ENCODE measurements at places on chromosomes 2 and 18.

DNA sequence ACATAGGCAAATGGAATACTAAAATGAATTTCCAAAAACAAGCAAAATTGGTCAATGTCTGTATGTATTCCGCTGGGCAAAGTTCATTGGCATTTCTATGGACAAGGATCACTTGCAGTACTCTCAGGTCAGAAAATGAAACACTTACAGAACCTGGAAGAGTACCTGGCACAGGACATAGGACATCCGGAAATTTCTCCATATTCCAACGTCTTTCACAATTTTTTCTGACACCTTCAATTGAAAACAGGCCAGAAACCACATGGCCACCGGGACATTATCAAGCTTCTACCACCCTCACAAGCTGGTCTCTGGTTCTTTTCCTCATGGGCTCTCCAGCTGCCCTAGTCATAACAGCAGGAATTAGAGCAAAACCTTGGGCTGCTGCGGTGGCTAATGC, 96.9 kb upstream of the MSH6 start:
- no peak for DNase-seq

GRCh38 chr2:236646441-236646840, 76.8 kb downstream of the ACKR3 start:
- peak; percentile 57 for DNase-seq

GRCh38 chr18:38241216-38241615, 675.6 kb upstream of the CELF4 start:
- DNase-seq = no peak

GRCh38 chr2:88058191-88058590, 2.6 kb upstream of the KRCC1 start:
- no peak for DNase-seq

DNA sequence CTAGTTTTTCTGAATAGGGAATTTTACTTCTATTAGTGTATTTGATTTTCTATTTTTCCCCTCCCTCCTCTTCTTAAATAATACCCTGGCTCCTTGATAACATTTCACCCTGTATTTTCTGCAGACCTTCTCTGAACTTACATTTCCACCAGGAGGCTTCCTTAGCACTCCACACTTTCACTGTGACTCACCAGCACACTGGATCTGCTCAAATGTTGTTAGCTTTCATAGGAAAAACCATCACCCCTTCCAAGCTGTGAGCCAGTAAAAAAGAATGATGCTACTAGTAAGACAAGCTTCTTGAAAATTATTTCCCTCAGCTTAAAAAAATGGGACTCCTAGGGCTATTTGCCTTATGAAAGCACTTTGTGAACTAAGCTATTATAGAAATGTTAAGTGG, 16.1 kb downstream of the SUPT7L start:
- no peak for DNase-seq

GRCh38 chr2:143121957-143122356, 7.3 kb upstream of the ARHGAP15 start:
- no peak for DNase-seq

DNA sequence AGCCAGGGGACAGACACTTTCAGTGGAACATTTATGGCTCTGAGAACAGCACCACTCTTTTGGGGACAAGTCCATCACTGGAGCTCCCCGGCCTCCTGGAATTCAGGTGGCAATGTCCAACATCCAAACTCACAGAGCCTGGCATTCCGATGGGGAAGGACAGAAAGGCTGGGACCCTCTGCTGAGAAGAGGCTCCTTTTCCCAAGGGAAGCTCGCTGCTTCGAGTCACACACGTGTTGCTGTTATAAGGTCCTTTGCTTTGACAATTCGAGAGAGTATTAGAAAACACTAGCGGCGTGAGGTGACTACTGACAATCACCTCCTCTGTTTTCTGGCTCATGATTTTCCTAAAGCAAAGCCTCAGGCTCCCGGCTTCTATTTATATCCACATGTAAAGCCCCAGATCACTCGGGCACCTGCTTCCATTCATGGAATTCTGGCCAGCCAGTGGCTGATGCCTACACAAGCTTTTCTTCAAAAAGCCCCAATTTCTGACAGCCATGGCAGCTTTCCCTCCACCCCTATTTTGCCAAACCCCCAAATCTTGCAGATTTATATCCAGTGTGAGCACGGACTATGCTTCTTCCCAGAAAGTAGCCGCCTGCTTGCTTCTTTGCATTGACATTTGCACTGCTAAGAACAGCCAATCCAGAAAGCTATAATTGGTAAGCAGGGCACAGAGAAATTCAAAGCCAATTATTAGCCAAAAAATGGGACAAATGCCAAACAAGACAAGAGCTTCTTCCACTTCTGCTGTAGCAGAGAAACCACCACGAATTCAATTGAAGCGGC, 67.3 kb downstream of the NDUFA10 start:
- no peak for DNase-seq

DNA sequence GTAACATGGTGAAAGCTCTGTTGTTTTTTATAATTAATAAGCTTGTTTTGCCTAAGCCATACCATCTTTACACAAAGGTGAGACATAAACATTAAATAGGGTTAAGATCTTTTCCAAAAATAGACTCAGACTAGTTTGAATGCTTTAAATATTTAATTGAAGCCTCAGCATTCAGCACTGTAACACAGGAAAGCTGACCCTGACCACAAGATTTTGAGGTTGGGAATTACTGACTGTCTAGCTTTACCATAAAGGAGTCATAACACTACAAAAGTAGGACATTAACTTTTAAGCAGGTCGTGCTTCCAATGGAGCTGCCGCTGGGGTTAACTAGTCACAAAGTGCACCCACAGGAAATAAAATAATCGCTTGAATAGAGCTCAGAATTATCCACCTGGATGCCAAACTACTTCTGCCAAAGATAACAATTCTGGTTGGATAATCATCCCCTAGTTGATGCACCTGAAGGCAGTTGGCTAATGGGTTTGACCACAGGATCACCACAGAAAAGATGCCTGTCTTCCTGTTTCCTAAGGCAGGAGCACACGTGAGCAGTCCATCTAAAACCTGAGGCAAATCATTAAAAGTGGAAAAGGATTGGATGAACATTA, 106.2 kb downstream of the COBLL1 start:
- no peak for DNase-seq

DNA sequence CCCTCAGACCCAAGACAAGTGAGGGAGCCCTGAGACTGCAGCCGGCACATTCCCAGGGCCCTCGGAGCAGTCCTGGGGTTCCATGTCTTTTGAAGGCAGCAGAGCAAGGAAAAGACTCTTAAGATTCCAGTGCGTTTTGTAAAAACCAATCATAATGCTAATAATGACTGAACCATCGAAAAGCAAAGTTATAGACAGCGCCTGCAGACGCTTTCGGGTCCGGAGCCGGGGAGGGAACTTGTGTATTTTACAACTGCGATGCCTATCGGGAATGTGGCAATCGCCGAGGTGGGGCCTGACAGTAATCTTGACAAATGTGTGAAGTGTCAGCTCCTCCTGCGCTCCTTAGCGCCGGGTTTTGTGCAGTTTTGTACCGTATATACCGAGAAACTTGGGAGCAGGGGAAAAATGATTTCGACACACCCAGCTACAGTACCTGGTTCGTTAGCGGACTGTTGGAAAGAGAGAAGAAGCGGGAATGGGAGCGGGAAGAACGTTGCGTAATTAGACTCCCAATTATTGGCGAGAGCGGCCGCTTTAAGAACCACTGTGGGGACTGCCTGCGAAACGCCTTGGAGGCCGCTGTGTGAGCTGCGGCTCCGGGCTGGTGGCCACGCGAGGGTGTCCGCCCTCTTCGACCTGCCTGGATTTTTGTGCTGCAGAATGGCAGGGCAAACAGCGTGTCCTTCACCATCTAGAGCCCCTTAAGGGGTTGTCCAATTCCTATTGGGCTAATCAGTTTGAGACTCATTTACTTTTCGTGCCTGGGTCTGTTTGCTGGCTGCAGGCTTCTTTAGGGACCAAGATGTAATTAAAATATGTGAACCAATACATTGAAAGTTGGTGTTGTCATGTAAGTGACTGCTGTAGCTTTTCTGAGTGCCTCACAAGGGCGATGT, 2.4 kb downstream of the EPAS1 start:
- DNase-seq = peak; percentile 88

DNA sequence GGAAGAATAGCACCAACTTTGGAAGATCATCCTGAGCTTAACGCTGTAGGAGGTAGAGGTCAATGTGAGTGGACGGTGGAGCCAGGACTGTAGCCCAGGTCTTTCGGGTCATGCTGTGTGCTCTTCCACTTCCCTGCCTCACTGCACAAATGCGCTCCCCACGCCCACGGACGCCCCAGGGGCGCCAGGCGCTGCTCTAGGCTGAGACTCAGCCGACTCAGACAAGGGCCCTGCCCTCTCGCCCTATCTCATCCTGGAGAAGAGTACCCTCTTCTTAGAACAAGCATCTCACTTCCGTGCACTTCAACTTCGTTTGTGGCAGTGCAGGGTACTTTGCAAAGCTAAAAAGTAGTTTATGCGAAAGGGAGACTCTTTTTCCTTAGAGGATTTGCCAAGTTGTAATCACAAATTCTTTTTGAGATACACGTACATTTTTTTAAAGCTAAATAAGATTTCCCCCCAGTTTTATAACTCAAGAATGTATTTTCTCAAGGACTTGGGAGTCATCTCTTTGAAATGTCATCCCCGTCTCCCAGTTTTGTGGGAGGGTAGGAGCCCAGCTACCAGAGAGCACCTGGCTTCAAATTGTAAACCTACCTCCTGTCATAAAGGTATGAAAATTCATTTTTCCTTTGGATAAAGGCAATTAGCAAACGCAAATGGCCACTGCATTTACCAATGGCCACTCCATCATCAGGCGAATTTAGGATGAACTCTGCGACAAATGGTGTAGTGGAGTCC, 1.2 kb upstream of the PRELID3A start:
- no peak for DNase-seq

DNA sequence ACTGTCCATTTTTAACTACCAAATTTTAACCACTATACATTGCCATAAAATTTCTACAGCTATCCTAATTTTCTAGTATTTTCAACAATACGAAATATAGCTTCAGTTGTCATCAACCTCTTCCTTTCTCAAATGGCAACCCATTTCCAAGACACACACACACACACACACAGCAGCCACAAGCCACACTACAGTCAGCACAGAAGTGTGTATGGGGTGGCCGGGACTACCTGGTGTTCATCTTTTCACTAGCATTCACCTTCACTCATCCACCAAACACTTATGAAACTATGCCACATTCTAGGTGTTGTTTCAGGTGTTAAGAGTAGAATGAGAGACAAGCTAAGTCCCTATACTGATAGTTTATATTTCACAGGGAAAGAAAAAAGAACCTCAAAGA, 62.9 kb downstream of the EIF2AK3 start:
- DNase-seq = no peak

- DNase-seq = no peak
Observed at GRCh38 chr2:152615177-152615576, 102.1 kb downstream of the PRPF40A start.

DNA sequence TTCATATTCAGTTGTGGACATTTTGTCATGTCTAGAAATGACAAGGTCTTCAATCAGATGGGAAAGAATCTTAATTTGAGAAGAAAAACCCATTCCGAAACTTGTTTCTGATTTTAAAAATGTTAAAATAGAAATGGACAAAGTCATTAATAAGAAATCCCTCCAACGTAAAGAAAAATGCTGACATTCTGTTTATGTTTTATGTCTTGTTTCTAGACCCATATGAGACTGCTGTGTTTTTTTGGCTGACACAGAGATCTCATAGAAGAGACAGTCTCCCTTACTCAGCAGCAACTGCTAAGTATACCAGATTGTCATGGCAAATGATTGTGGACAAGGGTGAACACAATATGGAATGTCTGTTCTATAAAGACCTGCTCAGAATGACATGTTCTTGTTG, 538.5 kb downstream of the ZEB2 start:
- DNase-seq = no peak

GRCh38 chr2:67046591-67046990, 350.5 kb upstream of the ETAA1 start:
- DNase-seq = no peak

DNA sequence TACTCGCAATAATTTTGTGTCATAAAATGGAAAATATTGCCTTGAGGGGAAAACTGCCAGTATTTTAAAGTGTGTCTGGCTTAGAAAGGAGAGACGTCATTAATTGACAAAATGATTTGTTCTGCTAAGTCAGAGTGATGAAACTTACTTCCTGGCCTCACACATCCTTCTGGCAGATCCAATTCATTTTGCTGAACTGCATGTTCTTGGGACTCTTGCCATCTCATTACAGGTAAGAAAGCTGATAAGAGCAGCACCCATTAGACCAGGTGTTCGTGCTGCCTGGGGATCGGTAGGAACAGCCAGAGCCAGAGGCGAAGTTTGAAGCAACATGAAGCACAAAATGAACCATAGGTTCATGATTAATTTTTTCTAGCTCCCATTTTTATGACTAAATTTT, 38.0 kb downstream of the KCNE4 start:
- DNase-seq = no peak

- no peak for DNase-seq
Observed at GRCh38 chr18:2641638-2642037, 13.9 kb upstream of the SMCHD1 start.

DNA sequence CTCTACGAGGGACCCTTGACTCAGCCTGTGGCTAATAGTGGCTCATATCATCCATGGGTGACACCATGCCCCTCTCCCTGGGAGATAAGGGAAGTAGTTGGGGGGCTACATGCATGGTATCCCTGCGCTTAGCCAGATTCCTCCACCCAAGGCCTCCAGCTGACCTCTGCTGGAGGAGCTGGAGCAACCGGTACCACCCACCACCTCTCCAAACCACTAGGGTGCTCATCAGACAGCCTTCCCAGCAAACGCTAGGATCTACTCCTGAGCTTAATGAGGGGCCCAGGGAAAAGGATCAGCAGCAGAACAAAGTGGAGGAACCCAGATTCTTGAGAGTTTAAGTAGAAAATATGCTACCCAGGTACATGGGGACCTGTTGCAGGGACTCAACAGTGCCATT, 75.9 kb upstream of the CAPN13 start:
- DNase-seq = no peak

DNA sequence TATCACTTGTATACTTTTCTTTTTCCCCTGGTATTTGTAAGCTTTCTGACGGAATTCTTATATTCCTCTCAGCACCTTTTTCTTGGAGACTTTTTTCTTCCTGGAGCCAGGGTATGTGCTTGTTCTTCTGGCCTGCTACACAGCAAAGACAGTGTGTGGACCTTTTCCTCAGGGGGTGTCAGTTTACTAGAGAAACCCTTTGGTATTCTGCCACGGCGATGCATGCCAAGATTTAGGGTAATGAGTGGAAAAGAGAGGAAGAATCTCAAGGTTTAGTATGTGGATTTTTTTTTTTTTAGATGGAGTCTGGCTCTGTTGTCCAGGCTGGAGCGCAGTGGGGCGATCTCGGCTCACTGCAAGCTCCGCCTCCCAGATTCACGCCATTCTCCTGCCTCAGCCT, 152.2 kb downstream of the PHLPP1 start:
- DNase-seq = no peak

DNA sequence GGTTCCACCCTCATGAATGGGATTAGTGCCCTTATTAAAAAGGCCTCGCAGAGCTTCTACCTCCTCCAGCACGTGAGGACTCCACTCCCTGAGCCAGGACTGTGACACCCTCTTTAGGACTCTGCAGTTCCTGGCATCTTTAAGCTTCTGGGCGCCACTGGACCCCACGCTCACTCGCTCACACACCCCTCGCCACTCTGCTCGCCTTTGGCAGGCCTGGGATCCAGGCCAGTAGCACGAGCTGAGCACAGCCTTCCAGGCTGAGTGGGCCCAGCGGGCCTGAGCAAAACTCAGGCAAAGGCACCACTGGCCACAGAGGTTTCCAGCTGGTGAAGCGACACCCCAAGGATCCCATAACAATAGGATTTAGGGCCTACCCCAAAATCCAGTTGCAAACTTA, 107.9 kb upstream of the GPC1 start:
- no peak for DNase-seq

All from right atrium auricular region (tissue), 2 donors.